ENCODE measurements at places on chromosomes 7 and 10.
A peak's percentile ranks its signal among the peaks of the same experiment; 100 is the strongest.

GRCh38 chr7:17121671-17122070 is 176.8 kb upstream of the AHR start:
- DNase-seq: no peak

- DNase-seq: no peak
Observed at GRCh38 chr10:104374591-104374990, 21.0 kb downstream of the CFAP58 start.

- no peak for DNase-seq
Observed at GRCh38 chr10:43127442-43127841, 10.8 kb upstream of the CSGALNACT2 start.

DNA sequence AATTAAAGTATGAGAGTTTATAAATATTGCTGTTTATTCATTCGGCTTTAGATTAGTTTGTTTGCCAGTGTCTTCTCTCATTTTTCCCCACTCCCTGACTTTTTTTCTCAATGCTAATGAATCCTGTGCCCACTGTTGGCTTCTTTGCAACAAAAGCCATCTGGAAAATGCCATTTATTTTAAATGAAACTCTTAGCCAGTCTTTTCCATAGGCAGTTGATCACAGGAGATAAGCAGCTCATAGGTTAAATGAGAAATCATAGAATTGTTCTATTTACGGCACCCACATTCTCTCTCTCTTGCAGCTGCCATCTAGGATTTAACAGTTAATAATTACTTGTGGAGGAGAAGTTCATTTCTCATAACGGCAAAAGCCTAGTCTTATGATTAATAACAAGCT is 249.3 kb upstream of the POM121L12 start:
- DNase-seq: no peak

GRCh38 chr7:154332811-154333580 is 280.8 kb downstream of the DPP6 start:
- no peak for DNase-seq

DNA sequence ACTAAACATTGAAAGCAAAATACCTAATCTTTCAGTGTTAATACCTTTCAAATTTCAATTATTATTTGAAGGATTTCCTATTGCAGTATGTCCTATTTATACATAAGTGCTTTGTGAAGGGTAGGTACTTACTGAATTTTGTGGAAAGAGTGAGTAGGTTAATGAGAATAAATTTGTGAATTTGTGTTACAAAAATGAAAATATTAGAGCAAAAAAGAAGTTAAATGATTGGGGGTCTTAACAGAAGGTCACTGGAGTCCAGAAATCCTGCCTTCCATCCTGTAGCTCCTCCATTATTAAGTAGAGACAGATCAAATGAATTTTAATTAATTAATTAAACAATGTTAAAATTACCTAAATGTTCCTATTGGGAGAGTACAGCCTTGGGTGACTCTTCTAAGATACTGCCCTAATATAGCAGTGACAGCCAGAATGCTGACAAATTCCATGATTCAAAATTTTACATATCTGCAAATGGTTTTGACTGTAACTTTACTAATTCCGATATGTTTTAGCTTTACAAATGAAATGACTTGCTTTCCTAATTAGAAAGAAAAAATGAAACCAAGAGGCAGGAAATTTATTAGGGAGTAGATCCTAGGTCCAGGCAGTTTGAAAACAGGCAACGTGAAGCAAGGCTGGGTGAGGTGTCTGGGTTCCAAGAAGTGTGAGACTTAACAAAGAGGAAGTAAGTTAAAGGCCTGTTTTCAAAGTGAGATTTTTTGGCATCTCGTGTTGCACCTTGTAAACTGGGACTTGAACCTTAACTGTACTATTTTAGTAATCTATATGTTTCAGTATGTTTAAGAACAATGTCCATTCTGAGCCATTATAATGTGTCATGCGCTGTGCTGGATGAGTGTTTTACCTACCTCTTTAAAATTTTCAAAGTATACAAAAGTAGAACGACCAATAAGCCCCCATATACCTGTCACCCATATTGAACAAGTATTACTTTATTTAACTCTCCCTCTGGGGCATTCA is 1.5 kb downstream of the PIK3CG start:
- no peak for DNase-seq

- no peak for DNase-seq
Observed at GRCh38 chr10:33859319-33860022, 525.0 kb upstream of the NRP1 start.

- no peak for DNase-seq
Observed at GRCh38 chr10:116694243-116694926, 48.0 kb downstream of the HSPA12A start.

GRCh38 chr7:26070290-26070689 is 81.7 kb upstream of the NFE2L3 start:
- DNase-seq: no peak

DNA sequence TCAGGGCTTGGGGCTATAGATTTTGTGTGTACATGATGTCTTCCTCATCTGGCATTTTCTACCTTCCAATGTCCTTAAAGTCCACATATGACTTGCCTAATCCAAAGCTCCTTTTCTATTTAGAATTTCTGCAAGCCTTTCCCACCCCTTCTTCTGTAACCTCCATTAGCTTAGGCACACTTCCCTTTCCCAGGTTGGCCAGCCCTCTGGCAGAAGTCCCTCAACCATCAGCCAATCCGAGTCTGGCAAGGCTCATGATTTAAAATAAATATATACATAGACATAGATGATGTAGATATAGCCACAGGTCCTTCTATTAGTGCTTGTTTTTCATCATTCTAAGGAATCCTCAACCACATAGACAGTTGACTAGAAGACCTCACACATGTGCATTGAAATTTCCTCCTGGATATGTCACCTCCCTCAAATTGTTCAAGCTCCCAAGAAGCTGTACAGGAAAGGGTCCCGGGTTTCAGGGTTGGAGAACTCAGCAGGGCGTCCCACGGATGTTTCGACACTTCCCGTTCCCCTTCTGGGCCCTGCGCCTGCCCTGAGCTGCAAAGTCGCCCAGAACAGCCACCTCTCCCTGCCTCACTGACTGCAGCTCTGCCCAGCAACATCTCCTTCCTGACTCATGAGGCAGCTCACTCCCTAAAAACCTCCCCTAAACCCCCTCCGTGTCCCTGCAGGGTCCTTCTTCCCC is 20.4 kb upstream of the PIK3AP1 start:
- DNase-seq: no peak

GRCh38 chr10:10500937-10501336 is 516.7 kb upstream of the CELF2 start:
- peak; percentile 77 for DNase-seq

DNA sequence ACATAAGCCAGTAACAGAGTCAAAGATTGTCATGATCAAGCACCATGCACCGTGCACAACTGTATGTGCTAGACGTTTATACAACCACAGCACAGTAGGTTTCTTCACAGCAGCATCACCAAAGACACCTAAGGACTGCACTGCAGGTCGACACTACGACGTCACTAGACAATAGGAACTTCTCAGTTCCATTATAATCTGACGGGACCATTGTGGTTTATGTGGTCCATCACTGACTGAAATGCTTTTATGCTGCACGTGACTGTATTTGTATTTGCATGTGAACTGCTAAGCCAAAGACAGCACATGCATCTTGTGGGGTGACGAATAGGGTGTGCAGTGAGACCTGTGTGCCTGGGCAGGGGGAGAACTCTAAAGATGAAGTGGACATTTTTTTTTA is 164.9 kb downstream of the PARD3 start:
- no peak for DNase-seq

- no peak for DNase-seq
Observed at GRCh38 chr7:35353481-35353880, 99.6 kb upstream of the TBX20 start.

DNA sequence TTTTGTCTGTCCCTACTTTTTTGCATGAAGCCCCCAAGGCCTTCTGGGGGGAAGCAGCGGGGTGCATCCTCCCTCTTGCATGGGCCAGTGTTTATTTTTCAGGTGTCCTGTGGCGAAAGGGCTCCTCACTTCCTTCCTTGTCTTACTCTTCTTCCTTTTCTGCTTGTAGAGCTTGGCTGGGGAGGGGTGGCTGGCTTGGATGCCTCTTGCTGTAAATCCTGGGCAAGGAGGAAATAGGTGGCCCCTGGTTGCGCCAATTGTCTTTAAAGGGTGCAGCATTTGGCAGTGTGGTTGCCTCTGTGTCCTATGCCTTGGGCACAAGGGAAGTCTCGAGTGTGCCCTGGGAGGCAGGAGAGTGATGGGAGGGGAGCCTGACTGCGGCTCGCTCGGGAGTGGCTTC is 95.0 kb downstream of the SH2D4B start:
- DNase-seq: no peak

DNA sequence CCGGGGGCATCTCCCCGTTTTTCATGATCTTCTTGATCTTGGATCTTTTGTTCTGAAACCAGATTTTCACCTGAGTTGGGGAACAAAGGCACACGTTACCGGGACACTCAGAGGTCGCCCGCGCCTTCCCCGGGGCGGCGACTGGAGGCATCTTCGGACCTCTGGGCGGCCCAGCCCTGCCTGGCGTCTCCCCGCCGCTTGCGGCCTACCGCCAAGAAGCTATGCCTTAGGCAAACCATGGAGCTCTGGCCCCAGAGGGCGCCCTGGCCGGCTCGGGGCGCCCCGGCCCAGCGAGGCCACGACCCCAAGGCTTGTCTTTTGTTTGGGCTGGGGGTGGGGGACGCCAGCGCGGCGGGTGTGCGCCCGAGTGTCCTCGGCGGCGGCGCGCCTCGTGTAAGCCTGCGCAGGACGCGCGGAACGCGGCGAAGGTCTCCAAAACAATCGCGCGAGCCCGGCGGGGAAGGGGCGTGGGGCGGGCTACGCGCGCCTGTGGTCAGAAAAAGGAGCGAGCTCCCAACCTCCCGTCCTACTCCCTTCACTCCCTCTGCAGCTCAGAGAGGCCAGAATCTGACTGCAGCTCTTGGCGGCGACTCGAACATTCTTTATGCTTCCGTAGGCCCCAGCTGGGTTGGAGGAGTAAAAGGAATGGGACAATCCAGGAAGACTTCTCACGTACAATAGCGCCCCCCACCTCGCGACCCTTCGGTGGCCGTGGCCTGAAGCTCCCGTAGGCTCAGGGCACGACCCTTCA is 3.5 kb downstream of the DLX5 start:
- DNase-seq: no peak

DNA sequence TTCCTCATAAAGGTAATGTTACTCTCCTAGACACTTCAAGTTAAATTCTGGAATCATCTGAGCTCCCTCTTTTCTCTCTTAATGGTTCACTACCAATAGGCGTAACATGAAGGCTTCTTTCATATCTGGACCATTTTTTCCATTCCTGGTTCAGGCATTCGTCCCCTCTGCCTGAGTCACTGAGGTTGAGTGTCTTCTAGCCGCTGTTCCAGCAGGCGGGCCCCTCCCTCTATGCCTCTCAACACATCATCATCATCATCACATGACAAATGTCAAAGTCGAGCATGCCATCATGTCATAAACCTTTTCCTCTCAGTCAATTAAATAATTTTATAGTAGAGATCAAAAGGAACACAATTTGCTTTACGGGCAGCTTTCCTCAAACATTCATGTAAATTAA is 168.9 kb upstream of the ASAH2 start:
- DNase-seq: no peak

DNA sequence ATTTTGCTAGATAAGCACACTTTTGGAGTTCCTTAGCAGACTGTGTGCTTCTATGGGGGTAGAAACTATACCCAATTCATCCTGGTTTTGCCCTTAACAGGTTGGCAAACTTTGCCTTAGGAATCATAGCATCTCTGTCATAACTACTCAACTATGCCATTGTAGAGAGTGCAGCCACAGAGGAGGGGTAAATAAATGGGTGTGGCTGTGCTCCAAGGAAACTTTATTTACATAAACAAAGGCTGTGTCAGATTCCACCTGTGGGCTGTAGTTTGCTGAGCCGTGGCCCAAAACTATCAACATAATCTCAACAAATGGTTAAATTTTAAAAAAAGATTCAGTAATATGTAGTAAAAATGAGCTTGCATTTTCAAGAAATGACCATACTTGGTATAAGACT is 51.6 kb upstream of the LAMB1 start:
- no peak for DNase-seq

DNA sequence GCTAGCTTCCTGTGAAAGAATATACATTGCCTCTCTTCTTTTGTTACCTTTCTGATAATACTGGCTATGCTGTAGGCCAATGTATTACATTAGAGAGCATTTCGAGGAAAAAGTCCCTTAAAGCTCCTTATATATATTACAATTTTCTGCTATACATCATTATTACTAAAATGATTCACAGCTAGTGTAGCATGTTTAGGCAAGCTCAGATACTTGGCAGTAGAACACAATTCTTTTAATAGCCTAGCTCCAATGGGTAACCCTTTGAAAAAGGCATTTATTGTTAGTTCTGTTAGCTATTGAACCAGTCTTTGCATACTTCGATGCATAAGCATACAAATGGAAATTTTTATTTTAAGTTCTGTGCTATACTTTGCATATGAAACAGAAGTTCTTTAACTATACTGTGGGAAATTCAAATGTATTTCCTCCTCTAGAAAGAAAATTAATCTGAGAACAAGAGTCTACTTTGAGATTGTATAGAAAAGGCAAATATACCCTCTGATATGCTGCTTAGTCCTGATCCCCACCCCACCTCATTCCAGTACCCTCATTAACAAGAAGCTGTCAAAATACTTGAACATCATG is 55.6 kb upstream of the SKAP2 start:
- DNase-seq: no peak

- DNase-seq: no peak
Observed at GRCh38 chr10:23196915-23197314, 4.8 kb downstream of the PTF1A start.

DNA sequence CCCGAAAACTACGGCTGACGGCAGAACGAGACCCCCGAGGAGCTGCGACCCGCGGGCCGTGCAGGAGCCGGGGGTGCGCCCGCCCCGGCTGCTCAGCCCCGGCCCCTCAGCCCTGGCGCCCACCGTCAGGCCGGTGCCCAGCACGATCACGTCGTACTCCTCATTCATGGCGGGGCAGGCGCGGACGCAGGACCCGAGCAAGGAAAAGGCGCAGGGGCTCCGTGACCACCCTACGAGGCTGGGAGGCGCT is 218 bp downstream of the GDI2 start:
- DNase-seq: no peak

- DNase-seq: no peak
Observed at GRCh38 chr10:24850727-24851296, 101.6 kb downstream of the PRTFDC1 start.

DNA sequence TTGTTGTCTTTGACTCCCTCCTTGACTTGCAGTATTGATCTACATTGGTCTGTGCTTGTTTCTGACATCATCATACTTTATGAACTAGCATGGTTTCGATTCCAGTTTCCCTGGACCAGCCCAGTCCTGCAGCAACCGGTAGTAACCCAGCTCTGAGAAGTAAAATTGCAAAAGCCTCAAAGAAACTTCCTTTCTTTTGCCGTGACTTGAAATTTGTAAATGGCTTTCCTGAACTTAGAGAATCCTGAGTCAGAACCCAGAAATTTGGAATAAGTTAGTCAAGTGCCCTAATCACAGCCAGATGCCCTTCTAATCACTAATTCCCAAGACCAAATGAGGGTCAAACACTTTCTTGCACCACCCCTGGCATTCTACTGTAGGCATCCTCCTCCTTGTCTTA is 15.0 kb downstream of the TAS2R60 start:
- DNase-seq: peak; percentile 84

GRCh38 chr10:101686133-101686925 is 8.6 kb downstream of the FBXW4 start:
- DNase-seq: peak; percentile 5

Data from fibroblast of upper back skin (primary cell).